ENCODE measurements at places on chromosomes 1 and 21.

DNA sequence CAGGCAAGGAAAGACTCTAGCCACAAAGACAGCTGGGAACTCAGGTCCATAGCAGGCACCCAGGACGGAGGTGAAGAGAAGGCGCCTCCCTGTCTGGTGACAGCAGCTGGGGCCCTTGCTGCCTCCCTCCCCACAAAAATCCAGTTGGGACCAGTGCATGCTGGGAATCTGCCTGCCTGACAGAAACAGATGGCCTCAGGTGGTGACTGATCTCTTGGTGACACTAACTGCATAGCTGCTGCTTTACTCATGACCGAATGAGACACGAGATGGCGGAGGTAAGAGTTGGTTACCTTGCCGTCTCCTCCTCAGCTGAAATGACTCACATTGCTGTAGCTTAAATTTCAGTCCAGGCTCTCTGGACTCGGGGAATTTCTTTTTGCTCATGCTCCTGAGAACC lies 130.3 kb downstream of the FGGY start:
- no peak for DNase-seq

- no peak for DNase-seq
These were observed 236.4 kb downstream of the USH2A start for GRCh38 chr1:216186816-216187215.

DNA sequence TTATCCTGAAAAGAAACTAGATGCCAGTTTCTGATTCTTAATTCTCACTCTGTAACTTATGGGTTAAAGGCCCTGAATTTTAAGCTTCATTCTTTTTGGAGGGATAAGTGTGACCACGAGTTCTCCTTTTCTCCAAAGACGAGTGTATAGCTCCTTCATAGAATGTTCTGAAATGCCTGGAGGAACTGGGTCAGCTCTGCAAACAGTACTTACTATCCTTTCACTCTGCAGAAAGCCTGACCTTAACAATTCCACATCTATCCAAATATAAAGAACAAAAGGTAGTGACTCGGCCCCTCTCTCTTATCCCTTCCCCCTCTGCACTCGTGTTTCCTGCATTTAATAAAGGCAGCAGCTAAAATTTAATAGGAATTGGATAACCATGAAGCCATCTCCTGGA lies 150.5 kb downstream of the LYPLAL1 start:
- no peak for DNase-seq

GRCh38 chr1:167126317-167126716 lies 32.4 kb downstream of the STYXL2 start:
- no peak for DNase-seq

- no peak for DNase-seq
These were observed 38.3 kb downstream of the TCEANC2 start for GRCh38 chr1:54091666-54092065.

DNA sequence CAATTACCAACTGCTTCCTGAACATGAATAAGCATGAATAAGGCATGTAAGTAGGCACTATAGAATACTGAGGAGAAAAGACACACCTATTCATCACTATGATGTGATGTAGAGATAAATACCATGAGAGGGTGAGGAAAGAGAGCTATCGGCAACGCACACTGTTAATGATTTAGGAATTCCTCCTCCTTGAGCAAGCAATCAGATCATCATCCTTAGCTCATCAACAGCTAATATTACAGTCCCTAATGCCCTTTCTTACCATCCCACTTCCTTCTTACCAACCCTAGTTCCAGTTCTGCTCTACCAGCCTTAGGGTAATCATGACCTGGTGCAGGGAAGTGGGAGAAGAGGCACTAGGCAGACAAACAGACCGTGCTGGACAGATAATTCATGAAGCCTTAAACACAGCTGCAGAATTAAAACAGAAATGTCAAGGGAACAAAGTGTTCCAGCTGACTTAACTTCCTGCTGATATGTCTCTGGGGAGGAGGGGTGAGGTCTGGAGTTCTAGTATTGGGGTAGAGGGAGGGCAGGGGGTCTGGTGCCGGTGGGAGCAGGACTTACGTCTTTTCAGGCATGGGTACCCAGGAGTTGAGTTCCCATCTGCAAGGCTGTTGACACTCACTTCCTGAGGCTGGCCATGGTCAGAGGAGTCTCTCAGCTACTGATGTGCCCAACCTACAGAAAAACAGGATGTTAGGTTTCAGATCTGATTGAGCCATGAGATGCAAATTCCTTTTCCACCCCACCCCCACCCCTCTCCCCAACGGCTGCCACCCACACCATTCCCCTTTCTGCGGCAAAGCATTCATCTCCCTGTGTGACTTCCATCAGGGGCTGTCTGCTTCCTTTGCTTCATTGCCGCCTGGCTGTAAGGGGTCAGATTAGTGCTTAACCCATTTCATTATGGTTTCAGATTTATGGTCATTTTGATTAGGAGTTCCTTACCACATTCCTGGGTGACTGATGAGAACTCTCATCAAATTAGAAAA lies 12.6 kb upstream of the RCSD1 start:
- no peak for DNase-seq

DNA sequence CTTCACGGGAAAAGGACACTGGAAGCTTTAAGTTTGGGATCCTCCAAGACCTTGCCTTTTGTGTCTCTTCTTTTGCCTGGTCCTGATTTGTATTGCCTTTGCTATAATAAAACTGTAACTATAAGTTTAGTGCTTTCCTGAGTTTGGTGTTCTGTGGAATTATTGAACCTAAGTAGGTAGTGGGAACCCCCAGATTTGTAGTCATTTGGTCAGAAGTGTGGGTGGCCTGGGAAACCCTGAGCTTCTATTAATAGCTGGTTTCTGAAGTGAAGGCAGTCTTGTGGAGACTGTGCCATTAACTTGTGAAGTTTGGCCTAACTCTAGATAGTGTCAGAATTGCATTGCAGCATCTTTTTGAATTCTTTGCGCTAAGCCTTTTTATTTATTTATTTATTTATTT lies 6.8 kb upstream of the MYCL start:
- no peak for DNase-seq

- DNase-seq: peak; percentile 47
These were observed 4.9 kb downstream of the SH3BGRL3 start for GRCh38 chr1:26284597-26285347.

- no peak for DNase-seq
These were observed 3.5 kb upstream of the GNG12 start for GRCh38 chr1:67836769-67837168.

DNA sequence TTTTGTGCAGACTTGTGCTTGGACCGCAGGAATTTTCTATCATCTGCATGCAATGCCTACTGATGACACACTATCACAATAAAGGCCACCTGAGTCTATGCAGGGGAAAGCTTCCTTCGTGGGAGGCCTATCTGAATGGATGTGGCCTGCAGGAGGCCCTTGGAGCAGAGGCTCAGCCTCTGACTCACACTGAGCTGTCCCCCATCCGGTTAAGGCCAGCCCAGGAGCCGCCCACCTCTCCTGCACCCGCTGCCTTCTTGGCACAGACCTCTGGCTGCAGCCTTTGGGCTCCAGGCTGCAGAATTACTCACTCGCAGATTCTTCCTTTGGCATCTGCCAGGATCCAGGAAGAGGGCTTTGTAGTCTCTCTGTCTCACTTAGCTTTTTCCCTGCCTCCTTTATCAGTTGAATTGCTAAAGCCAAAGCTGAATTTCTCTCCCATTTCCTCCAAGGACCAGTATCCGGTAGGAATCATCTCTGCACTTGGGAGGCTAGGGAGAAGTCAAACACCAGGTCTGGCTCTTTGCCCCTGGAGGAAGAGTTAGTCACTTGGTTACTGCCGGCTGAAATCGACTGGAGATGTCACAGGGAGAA lies 65.1 kb upstream of the JUN start:
- DNase-seq: no peak

DNA sequence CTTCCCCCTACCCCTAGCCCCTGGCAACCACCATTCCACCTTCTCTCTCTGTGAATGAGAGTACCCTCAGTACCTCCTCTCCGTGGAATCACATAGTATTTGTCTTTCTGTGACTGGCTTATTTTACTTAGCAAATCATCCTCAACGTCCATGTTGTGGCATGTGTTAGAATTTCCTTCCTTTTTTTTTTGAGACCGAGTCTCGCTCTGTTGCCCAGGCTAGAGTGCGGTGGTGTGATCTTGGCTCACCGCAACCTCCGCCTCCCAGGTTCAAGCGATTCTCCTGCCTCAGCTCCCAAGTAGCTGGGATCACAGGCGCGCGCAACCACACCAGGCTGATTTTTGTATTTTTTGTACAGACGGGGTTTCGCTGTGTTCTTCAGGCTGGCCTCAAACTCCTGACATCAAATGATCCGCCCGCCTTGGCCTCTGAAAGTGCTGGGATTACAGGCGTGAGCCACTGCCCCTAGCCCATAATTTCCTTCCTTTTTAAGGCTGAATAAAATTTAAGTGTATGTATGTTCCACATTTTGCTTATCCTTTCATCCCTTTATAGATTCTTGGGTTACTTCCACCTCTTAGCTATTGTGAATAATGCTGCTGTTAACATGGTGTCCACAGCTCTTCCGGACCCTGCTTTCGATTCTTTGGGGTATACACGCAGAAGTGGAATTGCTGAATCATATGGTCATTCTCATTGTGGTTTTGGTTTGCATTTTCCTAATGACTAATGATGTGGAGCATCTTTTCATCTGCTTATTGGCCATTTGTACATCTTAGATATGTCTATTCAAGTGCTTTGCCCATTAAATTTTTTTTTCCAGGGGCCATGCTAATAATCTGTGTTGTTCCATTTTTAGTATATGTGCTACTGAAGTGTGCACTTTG lies 32.3 kb downstream of the ERRFI1 start:
- DNase-seq: no peak

GRCh38 chr1:161218301-161219077 lies 3.4 kb downstream of the FCER1G start:
- DNase-seq: no peak

- DNase-seq: no peak
These were observed 35.4 kb downstream of the SUSD4 start for GRCh38 chr1:223328566-223328965.

DNA sequence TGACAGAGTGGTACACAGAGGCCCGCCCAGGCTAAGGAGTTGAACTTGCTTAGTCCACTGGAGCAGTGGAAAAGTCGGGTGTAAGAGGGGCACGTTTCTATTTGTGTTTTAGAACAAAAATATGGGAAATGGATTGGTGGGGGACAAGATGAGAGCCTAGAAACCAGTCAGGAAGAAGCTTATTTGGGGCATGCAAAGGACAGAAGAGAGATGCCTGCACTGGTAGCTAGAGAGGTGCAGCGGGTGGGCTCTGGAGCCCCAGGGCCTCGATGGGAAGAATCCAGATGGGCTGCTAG lies 1.2 kb upstream of the LIN9 start:
- no peak for DNase-seq

- no peak for DNase-seq
These were observed 22.8 kb downstream of the ATP5PO start for GRCh38 chr21:33892853-33893252.

- DNase-seq: no peak
These were observed 34.7 kb downstream of the EPRS1 start for GRCh38 chr1:220011620-220012019.

- DNase-seq: no peak
These were observed 116.7 kb downstream of the LACTBL1 start for GRCh38 chr1:22855668-22856606.

DNA sequence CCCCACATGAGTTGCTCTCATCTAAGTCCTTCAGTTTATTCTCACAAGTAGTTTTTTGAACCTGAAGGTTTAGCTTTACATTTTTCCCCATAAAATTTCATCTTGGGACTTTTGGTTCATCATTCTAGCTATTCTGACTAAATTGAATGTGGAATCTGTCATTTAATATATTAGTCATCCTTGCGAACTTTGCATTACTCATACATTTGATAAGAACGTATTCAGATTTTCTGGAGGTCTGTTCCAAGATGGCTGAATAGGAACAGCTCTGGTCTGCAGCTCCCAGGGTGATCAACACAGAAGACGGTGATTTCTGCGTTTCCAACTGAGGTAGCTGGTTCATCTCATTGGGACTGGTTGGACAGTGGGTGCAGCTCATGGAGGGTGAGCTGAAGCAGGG lies 59.8 kb upstream of the CSF1 start:
- no peak for DNase-seq

Measured in activated gamma-delta T cell (primary cell).